ENCODE measurements at places on chromosomes 13 and 19.

- no peak for DNase-seq
Observed at GRCh38 chr13:87792878-87793277, 121.7 kb downstream of the SLITRK5 start.

GRCh38 chr13:113058988-113059850 lies 46.4 kb upstream of the F7 start:
- DNase-seq = no peak

DNA sequence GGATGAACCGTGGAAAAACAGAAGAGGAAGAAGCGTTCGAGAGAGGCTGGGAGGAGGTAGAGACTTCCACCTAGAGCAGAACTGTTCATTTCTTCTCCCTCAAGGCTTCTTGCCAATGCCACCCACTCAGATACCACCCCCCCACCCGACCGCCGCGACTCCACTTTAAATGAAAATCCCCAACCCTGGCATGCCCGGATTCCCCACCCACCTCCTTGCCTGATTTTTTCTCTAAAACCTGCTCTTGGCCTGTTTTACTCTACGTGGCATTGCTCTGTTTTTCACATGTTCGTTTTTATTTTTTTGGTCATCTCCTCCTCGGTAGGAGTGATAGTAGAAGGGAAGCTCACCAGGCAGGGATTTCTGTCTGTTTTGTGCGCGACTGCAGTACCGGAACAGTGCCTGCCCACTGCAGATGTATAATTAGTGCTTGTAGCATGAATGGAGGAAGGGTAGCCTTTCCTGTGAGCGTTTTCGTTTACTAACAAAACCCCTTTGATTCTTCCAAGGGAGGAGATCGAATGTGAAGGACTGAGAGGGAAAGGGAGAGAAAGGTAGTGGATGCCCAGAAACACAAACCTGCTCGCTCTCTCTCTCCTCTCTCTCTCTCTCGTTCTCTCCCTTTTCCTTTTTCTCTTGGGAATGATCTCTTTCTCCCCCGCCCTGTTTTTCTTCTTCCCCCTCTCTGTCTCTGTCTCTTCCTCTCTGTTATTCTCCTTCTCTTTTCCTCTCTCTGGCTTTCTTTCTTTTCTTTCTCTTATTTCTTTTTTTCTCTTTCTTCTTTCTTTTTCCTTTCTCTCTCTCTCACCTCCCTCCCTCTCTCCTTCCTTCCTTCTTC lies 2.2 kb downstream of the CD70 start:
- DNase-seq = no peak

DNA sequence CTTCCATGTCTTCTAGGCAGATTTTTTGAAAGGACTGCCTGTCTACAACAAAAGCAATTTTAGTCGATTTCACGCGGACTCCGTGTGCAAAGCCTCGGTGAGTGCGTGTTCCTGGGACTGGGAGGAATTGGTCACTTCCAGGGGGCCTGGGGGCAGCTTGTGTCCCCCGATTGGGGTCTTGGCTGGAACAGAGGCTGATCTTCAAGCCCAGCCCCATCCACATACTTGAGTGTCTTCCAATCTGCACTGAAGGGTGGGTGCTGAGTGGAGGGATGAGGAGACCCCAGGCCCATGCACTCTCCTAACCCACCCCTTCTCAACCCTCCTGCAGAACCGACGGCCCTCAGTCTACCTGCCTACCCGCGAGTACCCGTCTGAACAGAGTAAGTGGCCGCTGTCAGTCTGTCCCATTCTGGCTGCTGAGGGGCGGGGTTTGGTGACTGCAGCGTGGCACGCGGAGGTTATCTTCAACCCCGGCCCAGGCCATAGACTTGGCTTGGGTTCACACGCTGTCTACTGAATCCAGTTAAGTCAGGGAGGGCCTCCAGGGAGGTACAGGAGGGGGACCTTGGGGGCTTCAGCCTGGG lies 4.7 kb downstream of the DDA1 start:
- no peak for DNase-seq

DNA sequence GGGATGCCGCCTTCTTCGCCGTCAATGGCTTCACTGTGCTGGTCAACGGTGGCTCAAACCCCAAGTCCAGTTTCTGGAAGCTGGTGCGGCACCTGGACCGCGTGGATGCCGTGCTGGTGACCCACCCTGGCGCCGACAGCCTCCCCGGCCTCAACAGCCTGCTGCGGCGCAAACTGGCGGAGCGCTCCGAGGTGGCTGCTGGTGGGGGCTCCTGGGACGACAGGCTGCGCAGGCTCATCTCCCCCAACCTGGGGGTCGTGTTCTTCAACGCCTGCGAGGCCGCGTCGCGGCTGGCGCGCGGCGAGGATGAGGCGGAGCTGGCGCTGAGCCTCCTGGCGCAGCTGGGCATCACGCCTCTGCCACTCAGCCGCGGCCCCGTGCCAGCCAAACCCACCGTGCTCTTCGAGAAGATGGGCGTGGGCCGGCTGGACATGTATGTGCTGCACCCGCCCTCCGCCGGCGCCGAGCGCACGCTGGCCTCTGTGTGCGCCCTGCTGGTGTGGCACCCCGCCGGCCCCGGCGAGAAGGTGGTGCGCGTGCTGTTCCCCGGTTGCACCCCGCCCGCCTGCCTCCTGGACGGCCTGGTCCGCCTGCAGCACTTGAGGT lies 7.0 kb downstream of the MAP1S start:
- no peak for DNase-seq

DNA sequence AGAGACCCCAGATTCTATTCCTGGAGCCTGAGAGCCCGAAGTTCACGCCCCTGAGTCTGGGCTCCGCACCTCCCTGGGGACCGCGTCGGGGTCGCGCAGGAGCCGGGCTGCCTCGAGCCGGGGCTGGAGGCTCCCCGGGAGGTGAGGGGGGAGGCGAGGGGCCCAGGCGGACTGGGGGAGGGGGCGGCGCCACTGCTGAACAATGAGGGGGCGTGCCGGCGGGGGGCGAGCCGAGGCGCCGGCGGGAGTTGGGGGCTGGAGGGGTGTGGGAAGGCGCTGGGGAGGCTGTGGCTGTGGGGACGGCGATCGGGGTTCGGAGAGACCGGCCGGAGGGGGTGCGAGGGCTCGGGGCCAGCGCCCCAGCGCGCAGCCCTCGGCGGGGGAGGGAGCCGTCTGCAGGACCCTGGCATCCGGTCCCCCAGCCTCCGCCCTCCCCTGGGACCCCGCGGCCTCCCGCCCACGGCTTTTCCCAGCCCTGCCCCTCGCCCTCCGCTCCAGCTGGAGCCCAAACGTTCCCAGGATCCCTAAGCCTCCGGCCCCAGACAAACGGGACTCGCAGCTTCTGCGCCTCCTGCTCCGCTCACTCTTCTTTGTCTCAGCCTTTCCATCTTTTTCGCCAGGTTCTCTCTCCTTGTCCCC lies 922 bp downstream of the PLEKHG2 start:
- no peak for DNase-seq

GRCh38 chr19:16283210-16284061 lies 41.2 kb upstream of the KLF2 start:
- no peak for DNase-seq

DNA sequence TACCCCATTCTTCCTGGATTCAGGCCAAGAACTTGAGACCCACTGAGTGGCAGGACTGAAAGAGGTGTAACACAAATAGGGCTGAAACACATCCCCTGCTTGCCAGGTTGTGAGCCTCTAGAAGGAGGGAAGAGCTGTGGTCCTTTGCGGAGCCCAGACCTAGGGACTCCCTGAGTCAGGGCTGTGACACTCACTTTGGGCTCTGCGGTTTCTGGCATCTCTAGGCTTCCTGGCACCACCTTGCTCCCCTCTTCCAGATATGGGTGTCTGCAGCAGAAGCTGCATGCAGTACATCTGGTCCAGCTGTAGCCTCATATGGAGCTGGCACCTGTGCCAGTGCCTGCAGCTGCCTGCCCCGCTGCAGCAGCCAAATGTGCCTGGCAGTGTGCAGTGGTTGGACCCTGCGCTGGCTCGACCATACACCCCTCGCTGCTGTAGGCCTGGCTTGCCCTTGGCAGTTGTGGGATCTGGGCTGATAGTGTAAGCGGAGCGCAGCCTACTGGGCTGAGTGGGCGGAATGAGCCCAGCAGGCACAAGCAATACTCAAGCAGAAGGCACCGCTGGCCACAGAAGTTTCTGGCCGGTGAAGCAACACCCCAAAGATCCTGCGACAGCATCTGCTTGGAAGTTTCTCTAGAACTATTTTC lies 290.4 kb downstream of the SLITRK6 start:
- no peak for DNase-seq

DNA sequence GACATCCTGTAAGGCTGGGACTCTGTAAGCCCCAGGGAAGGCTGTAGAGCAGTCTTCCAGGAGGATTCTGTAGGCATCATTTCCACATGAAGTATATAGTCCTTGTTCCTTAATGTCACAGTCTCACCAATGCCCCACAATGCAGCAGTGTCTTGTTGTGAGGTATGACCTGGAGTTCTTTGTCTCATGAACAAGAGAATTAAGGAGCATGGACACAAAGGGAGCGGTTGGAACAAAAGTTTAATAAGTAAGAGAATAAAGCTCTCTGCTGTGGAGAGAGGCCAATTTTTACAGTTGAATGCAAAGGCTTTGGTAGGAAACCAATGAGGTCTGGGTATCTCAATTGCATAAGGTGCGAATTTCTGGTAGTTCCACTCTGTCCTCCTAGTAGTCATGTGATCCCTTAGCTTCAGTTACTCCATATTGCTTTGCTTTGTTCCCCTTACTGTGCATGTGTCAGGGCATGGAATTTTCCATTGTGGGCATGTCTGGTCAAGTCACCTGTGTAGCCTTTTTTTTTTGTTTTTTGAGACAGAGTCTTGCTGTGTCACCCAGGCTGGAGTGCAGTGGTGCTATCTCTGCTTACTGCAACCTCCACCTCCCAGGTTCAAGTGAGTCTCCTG lies 124.3 kb upstream of the TMTC4 start:
- no peak for DNase-seq

Measured in NCI-H2029 treated with DMSO at 0.1 percent for 48 hours (cell line).